Sigmoid colon (tissue), 7 donors: ENCODE measurements at places on chromosomes 1 and 21. TPM values are rescaled to one million over a fixed set of nuclear protein-coding genes. Genes with fewer than 3 reads are reported as not detected.

SYT14 gene
- 0.16 TPM for total RNA-seq

HRNR gene
- not detected for total RNA-seq

- no peaks in the 10 kb centered on the region for H3K36me3 ChIP-seq
- peaks cover 9% of the 10 kb centered on the region for H3K4me1 ChIP-seq
- no peak for DNase-seq
- H3K27ac ChIP-seq = no peak overlapping the region
- H3K27me3 ChIP-seq = no peaks in the 10 kb centered on the region
These were observed 746.5 kb downstream of the USP25 start for GRCh38 chr21:16476056-16476825.

BTF3L4 gene
- total RNA-seq = 56.1 TPM

DNA sequence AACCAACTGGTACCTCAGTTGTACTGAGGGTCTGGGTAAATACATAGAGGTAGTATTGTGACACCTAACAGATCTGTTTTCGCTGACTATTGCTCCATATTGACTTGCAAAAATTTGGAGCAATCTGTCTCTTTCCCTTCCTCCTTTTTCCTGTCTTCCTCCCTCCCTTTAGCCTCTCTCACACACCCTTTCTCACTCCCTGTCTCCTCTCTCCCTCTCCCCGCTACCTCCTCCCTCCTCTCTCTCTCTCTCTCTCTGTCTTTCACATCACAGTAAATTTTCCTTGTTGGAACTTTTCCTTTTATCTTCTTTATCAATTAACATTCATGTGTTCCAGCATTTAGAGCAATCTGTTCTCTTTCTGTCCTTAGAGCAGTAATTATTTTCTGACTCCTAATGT lies 278.2 kb downstream of the NTNG1 start:
- no peak for DNase-seq
- no peaks in the 10 kb centered on the region for H3K27me3 ChIP-seq
- no peaks in the 10 kb centered on the region for H3K36me3 ChIP-seq
- H3K27ac ChIP-seq = no peak overlapping the region
- H3K4me3 ChIP-seq = no peak overlapping the region

GRCh38 chr1:13514821-13515220 lies 1.0 kb upstream of the LRRC38 start:
- no peaks in the 10 kb centered on the region for H3K4me1 ChIP-seq
- no peak for DNase-seq
- no peaks in the 10 kb centered on the region for H3K36me3 ChIP-seq
- no peak overlapping the region for H3K4me3 ChIP-seq

DNA sequence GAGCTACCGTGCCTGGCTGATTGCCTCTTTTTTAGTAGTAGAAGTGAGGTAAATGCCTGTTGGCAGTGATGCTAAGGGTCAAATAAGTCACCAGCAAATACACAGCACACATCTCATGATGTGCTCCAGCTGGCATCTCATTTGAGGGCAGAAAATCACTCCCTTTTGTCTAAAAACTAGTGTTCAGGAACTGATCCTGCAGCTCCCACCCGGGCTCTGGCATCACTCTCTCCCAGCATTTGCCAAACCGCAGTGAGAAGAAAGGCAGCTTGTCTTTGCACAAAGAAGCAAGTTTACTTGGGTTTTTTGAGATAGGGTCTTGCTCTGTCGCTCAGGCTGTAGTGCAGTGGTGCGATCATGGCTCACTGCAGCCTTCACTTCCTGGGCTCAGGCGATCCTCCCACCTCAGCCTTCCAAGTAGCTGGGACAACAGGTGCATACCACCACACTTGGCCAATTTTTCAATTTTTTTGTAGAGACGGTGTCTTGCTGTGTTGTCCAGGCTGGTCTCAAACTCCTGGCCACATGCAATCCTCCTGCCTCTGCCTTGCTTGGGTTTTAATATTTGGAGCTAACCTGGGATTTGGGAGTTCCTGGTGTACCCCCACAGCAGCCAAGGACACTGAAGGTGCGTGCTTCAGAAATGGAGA lies 4.1 kb downstream of the RBP7 start:
- no peak overlapping the region for H3K4me3 ChIP-seq
- no peak for DNase-seq

APCS gene
- total RNA-seq = not detected

DNA sequence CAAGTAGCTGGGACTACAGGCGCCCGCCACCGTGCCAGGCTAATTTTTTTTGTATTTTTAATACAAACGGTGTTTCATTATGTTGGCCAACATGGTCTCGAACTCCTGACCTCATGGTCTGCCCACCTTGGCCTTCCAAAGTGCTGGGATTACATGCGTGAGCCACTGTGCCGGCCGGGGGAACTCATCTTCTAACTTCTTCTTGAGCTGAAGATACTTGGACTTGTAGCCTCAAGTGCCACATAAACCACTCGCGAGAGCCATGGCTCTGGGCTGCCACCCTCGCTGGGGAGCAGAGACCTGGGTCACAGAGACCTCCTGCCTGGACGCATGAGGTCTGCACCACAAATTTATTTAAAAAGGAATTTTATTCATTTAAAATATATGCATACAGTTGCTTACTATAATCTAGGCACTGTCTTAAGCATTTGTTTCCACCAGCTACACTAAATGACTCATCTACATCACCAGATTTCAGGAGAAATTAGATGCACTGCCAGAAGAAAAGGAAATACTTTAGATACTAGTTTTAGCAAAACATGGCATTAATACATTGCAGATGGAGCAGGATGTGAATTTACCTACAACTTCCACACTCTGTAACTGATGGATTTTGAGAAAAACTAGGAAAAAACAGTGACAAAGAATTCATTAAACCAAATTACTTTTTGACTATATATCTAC lies 29.9 kb upstream of the PUM1 start:
- H3K4me3 ChIP-seq = no peak overlapping the region
- no peak overlapping the region for H3K27ac ChIP-seq
- DNase-seq = no peak
- H3K27me3 ChIP-seq = no peaks in the 10 kb centered on the region

HPCAL4 gene
- 1.1 TPM for total RNA-seq

DNA sequence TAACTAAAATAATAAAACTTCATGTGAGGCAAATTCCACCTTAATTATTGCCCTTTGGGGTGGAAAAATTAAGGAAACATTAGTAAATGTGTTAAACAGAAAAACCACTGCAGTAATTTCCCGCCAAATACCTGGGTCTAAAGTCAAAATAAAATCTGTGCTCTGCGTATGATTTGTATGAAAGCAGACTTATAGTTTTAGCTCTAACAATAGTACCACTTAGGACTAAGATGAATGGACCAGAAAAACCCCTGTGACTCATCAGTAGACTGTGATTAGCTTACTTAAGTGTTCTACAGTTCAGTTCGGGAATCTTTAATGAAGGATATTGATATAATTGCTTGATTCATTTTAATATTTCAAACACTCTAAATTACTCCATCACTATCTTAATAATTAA lies 23.3 kb upstream of the C1orf105 start:
- no peaks in the 10 kb centered on the region for H3K4me1 ChIP-seq
- H3K4me3 ChIP-seq = no peak overlapping the region
- H3K27me3 ChIP-seq = no peaks in the 10 kb centered on the region
- no peak for DNase-seq
- H3K36me3 ChIP-seq = no peaks in the 10 kb centered on the region

IARS2 gene
- total RNA-seq = 52.2 TPM

GFI1 gene
- 0.36 TPM for total RNA-seq

OR14K1 gene
- total RNA-seq = 0.99 TPM

DNA sequence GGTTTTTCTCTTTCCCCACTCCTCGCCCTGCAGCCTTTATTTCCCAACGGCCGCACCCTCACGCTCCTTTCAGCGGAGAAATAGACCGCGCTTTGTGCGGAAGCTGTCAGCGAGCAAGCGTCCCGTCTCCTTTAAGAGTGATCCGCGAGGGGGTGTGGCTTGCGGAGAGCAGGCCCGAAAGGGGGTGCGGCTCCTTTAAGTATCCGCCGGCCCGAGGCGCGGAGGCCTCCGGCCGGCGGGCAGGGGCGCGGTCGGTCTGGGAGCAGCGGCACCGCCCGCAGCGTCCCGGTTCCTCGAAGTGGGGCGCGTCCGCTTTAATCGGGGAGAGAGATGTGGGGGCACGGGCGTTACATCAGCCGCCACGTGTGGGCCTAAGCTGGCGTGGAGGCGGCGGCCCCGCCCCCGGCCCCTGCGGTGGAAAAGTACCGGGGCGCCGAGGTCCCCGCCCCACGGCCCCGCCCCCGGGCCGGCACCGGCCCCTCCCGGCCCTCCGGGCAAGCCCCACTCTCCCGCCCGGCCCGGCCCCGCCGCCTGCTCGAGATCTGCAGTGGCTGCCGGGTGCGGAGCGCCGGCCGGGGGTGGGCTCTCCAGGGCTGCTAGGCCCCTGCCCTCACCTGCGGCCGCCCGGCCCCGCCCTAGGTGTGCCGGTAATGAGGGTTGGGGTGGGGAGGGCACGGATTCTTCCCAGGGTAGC lies 1.2 kb downstream of the SLC6A9 start:
- peak overlapping the region; percentile 96 for H3K27ac ChIP-seq
- no peaks in the 10 kb centered on the region for H3K27me3 ChIP-seq
